Fibroblast of skin of left quadriceps (primary cell): ENCODE measurements at places on chromosomes 1 and 21.

DNA sequence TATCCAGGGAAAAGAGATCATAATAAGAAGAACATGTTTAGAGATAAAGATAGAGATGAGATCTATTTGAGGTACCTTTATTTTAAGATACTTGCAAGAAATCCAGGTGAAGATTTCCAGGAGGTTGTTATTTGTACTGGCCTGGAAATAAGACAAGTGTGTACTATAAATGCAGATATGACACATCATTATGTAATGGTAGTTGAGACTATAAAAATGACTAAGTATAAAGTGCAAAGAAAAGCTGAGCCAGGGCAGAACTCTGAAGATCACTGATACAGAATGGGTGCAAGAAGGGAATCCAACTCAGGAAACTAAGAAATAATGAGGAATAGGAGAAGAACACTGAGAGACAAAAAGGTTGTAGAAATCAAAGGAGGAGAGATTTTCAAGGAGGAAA is 378.2 kb upstream of the PBX1 start:
- DNase-seq = no peak

GRCh38 chr1:206703661-206704060 is 19.0 kb downstream of the MAPKAPK2 start:
- no peak for DNase-seq

DNA sequence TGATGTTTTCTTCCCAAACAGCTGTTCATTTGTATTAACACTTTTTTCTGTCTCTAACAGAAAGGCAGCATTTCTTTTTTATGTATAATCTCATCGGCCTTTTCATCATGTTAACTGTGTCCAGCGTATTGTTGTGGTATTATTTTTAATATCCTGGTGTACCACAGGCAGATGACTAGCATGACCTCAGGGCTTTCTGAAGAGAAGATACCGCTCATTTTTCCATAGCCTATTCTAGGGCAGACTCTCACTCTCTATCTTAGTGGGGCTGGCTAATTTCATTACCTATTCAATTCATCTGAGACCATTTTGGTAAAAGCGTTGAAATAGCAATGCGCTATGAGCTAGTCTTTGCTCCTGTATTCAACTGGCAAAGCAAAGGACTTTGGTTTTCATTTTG is 209.9 kb downstream of the SDCCAG8 start:
- no peak for DNase-seq

DNA sequence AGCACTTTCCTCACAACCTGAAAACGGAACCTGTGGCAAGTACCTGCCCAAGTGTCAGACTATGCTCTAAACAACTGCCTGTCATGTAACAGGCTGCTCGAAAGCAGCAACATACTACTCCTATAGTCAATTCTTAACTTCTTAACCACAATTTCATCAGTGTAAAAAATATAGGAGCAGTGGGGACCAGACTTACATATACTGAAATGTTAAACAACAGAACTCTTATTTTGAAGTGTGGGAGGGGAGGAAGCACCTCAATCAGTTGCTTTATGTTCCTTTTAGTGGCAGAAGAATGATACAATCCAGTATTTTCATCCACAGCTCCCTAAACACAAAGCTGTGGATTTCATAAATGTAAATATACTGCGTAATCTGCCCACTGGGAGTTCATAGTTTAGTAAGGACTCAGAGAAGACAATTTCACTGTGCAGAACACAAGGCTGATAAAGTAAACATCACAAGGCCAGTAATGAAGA is 44.2 kb downstream of the WLS start:
- DNase-seq = no peak

DNA sequence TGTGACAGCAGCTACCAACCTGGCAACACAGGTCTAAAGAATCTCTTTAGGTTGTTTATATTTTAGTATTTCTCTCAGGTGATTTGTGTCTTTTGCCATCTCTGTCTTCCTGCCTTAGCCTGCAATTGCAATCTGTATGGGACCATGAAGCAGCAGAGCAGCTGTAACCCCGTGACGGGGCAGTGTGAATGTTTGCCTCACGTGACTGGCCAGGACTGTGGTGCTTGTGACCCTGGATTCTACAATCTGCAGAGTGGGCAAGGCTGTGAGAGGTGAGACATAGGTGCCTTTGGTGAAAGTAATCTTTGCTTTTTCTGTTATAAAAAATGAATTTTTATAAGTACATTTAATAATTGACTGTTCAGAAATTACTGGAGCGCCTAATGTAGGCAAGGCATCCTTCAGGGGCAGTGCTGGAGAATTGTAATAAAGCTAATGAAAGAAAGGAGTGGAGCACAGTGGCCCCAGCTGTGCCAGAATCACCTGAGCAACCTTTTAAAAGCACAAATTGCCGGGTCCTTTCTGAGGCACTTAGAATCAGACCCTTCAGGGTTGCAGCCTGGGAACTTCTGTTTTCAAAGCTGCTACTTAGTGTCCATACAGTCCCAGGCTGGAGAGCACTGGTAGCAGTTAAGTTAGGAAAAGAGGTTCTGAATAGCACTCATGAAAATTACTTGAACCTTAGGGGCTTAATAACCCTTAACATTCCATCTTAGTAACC is 60.6 kb upstream of the LAMC2 start:
- DNase-seq = no peak

DNA sequence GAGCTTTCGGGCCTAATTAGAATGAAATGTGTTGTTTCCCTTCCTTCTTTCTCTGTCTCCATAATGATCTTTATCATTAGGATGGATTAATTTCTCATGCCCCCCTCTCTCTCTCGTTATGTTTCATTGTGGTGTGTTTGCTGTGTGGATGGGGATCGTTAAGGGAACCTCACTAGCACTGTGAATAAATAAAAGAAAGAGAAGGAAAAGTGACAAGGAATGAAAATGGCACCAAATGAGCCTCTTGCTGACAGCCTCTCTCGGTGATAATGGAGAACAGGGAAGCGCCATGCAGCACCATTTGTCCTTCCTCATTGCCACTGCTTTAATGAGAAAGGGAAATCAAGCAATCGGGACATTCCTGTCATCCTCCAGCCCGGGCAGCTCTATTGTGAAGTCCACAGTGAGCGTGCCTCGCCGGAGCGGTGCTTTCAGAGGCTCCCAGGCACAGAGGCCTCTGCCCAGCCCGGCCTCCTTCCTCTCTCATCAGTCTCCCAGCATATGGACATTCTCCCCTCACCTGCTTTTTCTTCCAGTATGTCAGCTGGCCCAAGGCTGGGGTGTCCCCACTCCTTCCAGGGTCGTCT is 265.7 kb upstream of the TMEM51 start:
- DNase-seq = no peak

- no peak for DNase-seq
These were observed 39.7 kb downstream of the C21orf91 start for GRCh38 chr21:17779496-17779895.

- DNase-seq = no peak
These were observed 14.0 kb downstream of the RSPO1 start for GRCh38 chr1:37620707-37621106.

DNA sequence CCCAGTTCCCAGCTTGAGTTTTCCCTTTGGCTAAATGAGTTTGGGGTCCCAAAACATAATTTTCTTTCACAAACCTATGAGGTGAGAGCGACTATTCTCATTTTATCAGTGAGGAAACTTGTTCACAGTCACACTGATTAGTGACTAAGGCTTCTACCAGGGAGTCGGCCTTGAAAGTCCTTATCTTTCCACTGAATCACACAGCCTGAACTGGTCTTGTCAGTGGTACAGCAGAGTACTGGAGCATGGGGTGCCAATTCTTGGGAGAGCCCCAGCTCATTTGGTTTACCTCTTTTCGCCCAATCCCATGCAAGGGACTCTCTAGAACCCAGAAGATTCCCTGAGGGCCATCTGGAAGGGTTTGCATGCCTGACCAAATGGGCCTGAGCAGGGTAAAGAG is 16.9 kb downstream of the HSD3B2 start:
- DNase-seq = no peak

GRCh38 chr1:215146240-215146975 is 63.9 kb downstream of the KCNK2 start:
- peak; percentile 37 for DNase-seq

DNA sequence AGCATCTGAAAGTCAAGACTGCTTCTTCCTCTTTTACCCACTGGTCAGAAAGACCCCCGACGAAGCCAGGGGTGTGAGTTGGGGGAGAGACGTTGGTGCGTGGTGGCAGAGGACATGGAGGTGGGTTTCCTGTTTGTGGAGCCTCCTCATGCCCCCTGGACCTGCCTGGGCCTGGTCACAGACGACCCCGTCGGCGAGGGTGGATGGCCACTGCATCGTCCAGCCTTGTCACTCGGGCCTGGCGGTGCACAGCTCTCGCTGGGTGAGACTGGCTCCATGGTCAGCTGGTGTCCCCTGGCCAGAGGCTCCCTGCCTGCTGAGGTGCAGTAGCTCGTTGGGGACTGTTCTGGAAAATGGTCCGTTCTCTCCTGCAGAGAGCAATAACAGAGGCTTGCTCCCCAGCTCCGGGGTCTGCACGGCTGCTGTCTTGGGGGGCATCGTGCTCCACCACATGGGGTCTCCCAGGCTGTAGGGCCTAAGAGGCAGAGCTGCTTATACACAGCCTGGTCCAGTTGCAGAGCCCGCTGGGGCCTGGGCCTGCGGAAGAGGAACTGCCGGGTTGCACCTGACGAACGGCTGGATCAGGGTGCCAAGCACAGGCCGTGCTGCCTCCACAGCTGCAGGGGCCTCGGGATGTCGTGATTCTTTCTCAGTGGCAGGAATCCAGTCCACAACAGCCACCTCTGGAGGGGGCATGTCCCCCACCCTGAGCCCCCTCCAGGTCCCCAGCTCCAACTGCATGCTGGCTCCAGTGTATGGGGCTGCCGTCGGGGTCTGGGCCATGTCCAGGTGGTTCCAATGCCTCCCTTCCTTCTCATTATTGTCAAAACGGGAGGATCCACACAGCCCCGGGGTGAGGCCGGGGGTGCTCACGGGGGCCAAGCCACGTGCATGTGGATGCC is 18.0 kb upstream of the ACTRT2 start:
- DNase-seq = no peak

DNA sequence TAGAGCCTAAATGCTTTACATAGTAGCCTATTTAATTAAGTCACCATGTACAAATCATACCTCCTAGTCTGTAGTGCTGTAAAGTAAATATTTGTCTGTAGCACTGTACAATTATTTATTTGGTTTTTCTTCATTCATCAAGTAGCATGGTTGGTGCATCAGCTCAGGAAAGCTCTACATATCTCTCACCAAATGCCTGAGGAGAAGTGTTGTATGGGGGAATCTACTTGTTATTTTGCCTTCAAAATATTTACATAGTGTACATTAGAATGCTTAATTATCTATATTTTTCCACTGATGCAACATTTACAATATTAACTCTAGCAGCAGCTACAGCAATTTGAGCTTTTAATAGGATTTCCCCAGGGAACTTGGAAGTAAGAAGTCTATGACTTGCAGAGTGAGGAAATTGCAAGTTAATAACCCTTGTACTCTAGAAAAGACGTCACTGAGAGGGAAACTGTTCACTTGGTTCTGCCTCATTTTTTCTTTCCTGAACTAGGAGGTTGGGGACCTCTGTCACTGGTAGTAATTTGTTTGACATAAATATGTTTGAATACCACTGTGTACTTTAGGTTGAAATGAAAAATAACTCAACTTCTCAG is 207.4 kb downstream of the PDE4B start:
- DNase-seq = no peak

DNA sequence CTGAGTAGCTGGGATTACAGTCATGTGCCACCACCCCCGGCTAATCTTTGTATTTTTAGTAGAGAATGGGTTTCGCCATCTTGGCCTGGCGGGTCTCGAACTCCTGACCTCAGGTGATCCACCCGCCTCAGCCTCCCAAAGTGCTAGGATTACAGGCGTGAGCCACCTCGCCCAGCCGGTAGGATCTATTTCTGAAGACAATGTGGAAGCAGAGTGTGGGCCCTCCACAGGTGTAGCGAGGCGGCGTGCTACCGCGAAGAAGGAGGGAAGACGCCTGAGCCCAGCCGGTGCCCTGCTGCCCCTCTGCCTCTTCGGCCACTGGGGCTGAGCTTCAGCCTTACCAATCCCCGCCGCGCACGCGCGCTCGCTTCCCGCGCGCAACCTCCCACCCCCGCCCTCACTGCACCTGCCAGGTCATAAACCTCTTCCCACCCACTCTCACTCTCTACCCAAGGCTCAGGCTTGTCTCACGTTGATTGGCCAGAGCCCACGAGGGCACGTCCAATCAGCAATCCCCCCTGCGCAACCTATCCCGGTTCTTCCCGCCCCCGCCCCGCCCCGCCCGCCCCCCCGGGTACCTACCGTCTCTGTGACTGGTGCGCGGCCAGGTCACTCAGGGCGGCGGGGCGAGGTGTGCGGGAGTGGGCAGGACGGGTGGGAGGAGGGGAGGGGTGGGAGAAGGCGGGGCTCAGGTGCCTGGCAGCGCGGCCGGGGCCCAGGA is 409 bp upstream of the HOOK1 start:
- no peak for DNase-seq

GRCh38 chr1:34361121-34361520 is 184.4 kb downstream of the C1orf94 start:
- DNase-seq = no peak
